NCI-H524 treated with DMSO at 0.1 percent for 48 hours (cell line): ENCODE measurements at places on chromosomes 5 and 9.

DNA sequence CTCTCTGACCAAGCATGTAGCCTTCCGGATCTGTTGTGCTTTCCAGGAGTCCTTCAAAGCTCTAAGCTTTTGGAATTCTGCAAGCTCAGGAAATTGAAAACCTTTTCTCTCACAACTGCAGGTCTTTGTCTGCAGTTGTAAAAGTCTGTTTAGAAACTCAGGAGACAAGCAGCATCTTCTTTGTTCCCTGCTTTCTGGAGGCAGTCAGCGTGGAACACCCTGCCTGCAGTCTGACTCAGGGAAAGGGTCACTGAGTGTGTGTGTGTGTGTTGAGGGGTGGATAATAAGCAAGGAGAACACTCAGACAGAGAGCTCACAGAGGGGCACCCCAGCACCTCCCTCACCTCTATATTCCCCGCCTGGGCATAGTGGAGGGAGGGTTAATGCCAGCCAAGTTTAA is 29.1 kb downstream of the KCNIP1 start:
- no peak for DNase-seq

GRCh38 chr5:176317534-176318374 is 43.8 kb downstream of the KIAA1191 start:
- no peak for DNase-seq

DNA sequence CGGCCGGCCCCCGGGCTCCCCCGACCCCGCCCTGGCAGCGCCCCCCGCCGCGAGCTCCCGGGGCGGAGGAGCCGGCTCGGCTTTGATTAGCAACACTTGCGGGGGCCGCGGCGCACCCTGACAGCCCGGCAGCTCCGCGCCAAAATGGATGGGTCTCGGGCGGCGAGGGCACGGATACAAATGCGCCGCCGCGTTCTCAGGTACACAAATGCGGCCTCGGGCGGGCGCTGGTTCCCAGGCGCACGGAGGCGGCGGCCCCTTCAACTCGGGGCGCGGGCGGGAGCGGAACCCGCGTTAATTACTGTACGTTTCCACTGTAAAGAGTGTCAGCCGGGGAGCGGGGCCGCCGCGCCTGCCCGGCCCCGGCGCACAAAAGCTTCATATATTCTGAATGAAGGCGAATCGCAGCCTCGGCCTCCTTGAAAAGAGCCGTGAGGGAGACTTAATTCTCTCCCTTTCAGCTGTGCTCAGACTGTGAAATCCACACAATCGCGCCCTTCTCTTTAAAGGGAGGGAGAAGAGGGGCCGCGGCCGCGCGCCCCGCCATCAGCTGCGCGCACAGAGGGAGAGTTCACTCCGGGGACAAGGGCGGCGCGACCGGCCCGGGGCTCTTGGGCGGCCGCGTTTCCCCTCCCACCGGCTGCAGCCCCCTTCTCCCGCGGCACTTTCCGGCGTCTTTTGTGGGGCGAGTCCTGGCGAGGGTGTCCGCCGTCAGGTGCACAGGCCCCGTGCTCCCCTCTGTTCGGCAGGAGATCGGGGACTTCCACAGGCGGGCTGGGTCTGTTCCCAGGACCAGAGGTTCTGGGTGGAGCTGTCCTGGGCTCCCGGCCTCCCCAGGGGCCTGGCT is 27.0 kb downstream of the MSX2 start:
- no peak for DNase-seq

- no peak for DNase-seq
These were observed 110.3 kb upstream of the LARP1 start for GRCh38 chr5:154644745-154645411.

- no peak for DNase-seq
These were observed 118.7 kb upstream of the NEK6 start for GRCh38 chr9:124139001-124139400.

GRCh38 chr9:98020476-98021145 is 35.9 kb upstream of the NANS start:
- DNase-seq, result no peak
